RPMI8226 (cell line): ENCODE measurements at places on chromosomes 2 and 18.

DNA sequence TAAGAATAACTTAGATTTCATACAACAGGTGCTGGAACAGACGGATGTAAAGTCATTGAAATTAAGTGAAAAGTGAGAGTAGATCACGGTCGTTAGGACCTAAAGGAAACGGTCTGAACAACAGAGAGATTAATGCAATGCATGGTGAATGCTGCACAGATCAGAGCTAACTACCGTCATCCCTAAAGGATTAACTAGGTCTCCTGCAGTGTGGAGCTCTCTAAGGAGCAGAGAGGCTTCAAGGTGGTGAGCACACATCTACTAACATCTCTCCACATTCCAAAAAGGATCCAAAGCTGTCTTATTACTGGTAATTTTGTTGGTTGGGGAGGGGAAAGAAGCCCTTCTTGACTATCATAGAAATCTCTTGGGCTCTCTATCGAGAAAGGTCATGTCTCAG lies 75.3 kb downstream of the CABYR start:
- no peak for DNase-seq

GRCh38 chr18:67672716-67673115 lies 156.2 kb upstream of the DSEL start:
- DNase-seq: no peak

DNA sequence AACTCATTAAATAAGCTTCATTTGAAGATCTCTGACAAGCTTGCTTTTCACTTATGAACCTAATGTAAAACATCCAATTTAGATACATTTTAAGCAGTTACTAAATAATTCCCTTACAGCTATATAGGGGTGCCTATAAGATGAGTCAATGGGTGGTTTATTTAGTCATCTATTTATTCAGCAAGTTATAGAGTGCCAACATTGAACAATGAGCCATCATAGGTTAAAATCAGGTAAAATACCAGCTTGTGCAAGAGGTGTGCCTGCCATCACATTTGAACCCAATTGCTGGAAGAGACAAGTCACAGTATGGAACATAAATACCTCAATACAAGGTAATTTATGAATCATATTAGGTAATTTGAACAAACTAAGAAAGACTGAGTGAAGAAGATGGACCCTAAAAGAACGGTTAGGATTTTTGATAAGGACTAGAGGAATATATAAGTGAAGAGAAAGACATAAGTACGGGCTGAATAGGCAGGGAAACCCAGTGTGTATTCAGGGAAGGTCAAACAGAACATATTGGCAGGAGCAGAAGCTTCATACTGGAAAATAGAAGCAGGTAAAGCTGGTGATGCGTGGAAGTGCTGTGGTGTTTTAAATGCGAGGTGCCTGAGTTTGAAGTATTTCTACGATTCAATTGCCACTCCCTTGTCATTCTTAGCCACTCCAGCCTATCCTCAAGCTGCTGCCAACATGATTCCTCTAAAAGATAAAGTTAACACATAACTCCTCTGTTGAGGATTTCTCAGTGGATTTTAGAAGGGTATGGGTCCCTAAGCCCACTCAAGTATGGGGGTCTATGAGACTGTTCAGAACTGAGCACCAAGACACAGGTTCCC lies 18.9 kb upstream of the STAT4 start:
- no peak for DNase-seq

- DNase-seq: no peak
Measured at GRCh38 chr2:3269425-3270094, 108.1 kb downstream of the EIPR1 start.

- DNase-seq: no peak
Measured at GRCh38 chr2:229612384-229612971, 101.9 kb downstream of the DNER start.

GRCh38 chr2:45190481-45190942 lies 181.3 kb upstream of the SIX2 start:
- DNase-seq: no peak

GRCh38 chr2:64092502-64092901 lies 51.7 kb downstream of the PELI1 start:
- DNase-seq: no peak
